ENCODE measurements at places on chromosomes 11 and 22.

DNA sequence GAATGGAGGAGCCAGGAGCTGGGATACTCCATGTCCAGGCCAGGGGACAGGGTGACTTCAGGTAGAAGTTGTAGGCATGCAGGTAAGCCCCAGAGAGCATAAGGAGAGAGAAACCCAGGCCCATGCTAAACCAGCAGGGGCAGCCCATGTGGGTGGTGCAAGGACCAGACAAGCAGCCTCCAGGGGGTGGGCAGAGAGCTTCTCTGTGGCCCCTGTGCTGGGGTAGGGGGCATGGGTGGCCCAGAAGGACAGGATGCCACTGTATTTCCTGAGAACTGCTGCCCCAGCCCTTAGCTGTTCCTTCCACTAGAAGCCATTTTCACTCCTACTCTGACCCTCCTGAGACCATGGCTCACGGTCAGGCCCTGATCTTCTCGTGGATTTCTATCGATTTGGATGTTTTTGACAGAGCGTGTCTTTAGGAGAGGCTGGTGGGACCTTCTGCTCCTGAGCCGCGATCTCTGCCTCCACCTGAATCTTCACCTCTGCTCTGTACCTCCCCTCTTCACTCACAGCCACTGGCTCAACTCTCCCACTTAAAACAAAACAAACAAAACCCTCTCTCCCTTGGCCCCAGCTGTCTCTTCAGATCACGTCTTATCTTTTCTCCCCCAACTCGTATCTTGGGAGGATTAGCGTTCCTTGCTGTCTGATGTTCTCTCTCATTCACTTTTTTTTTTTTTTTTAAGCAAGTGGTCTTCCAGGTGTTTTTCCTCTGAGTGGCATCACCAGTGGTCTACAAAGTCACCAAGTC is 112.2 kb downstream of the NECTIN1 start:
- DNase-seq = no peak

DNA sequence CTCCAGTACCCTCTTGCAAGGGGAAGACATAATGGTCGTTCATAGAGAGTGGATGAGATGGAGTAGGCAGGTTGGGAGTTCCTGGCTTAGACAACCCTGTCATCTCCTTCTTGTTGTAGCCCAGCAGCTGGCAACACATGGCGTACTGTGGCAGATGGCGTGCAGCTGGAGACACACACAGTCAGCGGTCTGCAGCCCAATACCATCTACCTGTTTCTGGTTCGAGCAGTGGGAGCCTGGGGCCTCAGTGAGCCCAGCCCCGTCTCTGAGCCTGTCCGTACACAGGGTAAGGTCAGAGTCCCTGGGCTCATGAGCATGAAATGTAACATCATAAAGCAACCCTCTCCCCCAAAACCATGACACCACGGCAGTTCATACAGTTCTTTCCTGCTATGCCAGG is 8.7 kb downstream of the ROBO3 start:
- DNase-seq = no peak

- DNase-seq = no peak
Observed at GRCh38 chr11:129787532-129788155, 28.0 kb upstream of the TMEM45B start.

- no peak for DNase-seq
Observed at GRCh38 chr11:3182462-3182852, 17.3 kb upstream of the OSBPL5 start.

DNA sequence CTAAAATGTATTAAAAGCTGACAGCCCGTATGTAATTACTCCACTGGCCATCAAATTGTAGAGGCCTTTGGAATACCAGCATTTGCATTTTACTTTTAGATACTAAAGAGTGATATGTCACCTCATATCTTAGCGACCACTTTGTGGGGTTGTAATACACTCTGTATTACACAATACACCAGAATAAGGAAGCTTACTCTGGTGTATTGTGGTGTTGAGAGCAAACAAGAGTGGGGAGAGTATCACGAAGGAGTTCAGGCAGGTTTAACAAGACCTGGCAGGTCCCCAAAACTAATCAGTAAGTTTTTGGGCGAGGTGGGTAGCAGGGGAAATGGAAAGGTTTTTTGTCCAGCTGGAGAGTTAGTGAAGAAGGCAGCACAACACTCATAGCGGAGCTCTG is 3.2 kb downstream of the NUP50 start:
- no peak for DNase-seq

Measured in NCI-H2227 treated with DMSO at 0.1 percent for 48 hours (cell line).